ENCODE measurements at places on chromosomes 5 and 9.

DNA sequence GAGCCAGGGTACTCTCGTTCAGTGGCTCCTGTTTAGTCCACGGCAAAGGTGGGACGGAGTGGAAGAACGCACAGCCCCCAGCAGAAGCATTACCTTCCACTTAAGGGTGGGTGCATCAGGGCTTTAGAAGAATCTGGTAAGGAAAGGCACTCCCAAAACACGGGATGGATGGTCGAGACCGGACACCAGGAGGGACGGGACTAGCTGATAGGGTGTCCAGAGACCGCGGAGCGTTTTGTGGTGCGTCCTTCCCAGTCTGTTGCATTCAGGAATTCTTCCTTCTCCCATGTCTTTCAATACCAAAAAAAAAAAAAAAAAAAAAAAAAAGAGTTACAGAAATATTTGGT, 545 bp upstream of the CTSV start:
- no peak for DNase-seq

GRCh38 chr9:129655696-129656095, 9.8 kb upstream of the PRRX2 start:
- DNase-seq = no peak

GRCh38 chr9:1102642-1102970, 52.4 kb downstream of the DMRT2 start:
- no peak for DNase-seq

DNA sequence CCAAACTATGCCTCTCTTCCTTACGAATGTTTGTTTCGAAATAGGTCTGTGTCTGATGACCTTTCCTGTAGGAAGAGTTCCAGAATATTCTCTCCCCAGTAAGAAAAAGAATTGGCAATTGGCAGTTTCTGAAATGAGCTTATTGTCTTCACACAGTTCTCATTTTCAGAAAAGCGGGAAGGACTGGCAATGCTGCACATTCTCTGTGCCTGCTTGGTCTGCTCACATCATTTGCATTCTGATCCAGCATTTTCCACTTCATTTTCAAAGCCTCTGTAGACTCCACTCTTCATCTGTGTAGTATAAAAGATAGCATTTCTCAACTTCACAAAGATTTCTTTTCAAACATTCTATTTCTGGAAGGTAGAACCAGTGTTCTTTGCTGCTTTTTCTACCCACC, 120.6 kb upstream of the CCDC112 start:
- DNase-seq = no peak

All from CD4-positive, alpha-beta T cell treated with Interleukin-10 for 1 hour (primary cell).